Fibroblast of skin of right biceps (primary cell): ENCODE measurements at places on chromosomes 2 and 18.

- no peak for DNase-seq
Measured at GRCh38 chr2:163185160-163185559, 346.6 kb upstream of the KCNH7 start.

- DNase-seq, result no peak
Measured at GRCh38 chr18:62963507-62963906, 248.2 kb downstream of the PHLPP1 start.

DNA sequence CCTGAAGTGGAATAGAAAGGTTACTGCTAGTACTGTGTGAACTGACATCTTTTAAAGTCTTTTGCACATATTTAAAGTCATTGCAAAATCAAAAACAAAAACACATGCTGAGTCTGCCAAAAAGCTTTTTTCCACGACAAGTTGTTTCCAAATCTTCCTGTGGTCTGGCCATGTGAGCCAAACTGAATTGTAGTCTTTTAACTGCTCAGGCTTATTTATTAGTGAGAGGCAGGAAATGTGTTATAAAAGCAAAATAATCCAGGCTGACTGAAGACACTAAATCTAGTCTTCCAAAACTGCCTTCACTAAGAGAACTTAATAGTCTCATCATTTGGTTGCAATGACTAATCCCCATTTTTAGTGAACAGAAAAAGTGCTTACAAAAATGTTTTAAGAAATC, 2.3 kb downstream of the KRCC1 start:
- peak; percentile 55 for DNase-seq

GRCh38 chr2:25294573-25295462, 46.9 kb downstream of the DNMT3A start:
- peak; percentile 20 for DNase-seq

DNA sequence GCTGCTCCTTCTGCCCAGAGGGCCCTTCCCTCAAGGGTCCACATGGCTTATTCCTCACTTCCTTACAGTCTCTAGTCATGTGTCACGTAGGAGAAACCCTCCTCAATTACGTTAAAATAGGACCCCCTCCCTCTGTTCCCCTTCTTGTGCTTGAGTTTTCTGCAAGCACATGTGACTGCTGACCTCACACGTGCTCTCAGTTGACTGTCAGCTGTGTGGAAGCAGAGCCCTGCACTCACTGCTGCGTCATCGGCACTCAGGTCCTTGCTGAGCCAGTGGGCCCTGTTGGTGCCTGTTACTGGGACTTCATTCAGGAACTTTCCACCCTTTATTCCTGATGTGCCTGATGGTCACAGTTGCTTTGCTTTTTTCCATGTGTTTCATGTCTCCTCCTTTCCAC, 11.1 kb downstream of the ATG16L1 start:
- DNase-seq, result no peak

DNA sequence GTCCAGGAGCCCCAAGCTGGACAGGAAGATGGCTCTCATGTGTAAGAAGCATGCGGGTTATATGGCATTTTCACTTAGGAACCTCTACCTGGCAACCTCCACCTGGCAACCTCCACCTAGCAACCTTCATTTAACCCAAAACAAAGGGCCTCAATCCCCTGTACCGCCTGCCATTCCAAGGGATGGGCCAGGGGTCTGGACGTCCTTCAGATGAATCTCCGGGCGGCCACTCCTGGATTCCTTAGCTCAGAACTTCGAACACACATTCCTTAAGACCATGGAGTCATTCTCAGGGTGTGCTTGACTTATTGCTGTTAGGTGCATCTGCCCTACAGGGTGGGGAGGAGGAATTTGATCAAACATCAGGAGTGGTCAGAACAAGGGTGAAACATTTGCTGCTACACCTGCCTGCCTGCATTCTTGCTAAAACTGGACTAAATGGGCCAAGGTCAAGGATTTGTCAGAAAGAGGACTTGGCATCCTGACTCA, 277.6 kb downstream of the PHLPP1 start:
- DNase-seq, result no peak

DNA sequence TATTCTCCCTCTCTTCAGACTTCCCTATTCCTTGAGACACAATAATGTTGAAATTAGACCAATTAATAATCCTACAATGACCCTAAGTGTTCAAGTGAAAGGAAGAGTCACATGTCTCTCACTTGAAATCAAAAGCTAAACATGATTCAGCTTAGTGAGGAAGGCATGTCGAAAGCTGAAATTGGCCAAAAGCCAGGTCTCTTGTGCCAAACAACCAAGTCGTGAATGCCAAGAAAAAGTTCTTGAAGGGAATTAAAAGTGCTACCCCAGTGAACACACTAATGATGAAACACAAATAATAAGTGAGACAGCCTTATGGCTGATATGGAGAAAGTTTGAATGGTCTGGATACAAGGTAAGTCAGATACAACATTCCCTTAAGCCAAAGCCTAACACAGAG, 115.4 kb downstream of the PXDN start:
- peak; percentile 51 for DNase-seq

- DNase-seq, result no peak
Measured at GRCh38 chr2:203891474-203891873, 23.9 kb downstream of the CTLA4 start.

DNA sequence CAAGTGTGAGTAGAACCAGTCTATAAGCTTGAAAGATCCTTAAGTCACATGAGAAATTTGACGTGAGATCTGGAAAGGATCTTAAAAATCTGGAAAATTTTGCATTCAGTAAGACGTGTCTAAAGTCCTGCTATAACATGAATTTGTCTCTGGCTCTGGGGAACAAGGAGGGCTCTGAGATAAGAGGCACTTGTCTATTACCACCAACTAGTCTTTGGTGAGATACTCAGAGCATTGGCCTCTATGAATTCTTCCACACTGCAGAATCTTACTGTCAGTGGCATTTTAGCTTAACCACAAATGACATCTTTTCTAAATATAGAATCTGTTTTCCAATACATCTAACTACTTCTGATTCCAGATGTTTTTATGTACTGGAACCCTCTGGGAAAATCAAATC, 1504.5 kb downstream of the DPP10 start:
- peak; percentile 0 for DNase-seq

- no peak for DNase-seq
Measured at GRCh38 chr2:128289439-128289838, 29.2 kb downstream of the HS6ST1 start.

DNA sequence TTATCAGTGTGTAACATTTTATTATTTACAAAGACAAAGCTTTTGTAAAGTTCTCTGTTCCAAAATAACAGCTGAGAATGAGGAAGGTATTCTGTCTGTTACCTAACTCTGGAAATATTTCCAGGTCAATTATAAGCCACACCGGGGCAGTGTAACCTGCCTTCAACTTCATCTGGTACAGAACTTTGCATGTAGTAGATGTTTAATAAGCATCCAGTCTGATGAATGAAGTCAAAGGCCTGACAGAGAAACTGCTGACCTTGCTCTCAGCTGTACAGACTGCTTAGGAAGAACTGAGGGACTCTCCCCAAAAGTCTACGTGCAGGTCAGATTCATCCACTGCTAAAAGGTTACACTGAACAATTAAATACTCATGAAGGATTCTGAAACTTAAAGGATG, 43.3 kb downstream of the WDFY1 start:
- no peak for DNase-seq

- DNase-seq, result no peak
Measured at GRCh38 chr2:165522719-165523118, 53.2 kb downstream of the CSRNP3 start.

GRCh38 chr2:223165423-223166214, 113.6 kb downstream of the KCNE4 start:
- no peak for DNase-seq

DNA sequence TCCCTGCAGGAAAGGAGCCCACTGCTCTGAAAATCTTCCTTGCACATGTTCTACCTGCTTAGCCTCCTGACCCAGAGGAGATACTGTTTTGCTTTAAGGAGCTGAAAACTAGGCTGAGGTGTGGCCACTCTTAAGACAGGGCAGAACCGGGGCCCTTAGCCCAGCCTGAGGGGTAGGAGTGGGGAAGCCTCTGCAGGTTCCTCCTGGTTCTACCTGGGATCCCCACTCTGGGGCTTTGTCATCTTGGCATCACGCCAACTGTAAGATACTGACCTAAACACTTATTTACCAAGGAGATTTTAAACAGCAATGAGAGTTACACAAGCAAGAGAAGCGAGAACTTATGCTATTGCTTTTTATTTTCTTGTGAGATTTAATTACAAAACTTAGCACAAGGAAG, 86.9 kb downstream of the KCTD1 start:
- no peak for DNase-seq

GRCh38 chr2:75574106-75574505, 13.4 kb upstream of the EVA1A start:
- no peak for DNase-seq

- peak; percentile 22 for DNase-seq
Measured at GRCh38 chr2:199136242-199136641, 321.5 kb downstream of the SATB2 start.

DNA sequence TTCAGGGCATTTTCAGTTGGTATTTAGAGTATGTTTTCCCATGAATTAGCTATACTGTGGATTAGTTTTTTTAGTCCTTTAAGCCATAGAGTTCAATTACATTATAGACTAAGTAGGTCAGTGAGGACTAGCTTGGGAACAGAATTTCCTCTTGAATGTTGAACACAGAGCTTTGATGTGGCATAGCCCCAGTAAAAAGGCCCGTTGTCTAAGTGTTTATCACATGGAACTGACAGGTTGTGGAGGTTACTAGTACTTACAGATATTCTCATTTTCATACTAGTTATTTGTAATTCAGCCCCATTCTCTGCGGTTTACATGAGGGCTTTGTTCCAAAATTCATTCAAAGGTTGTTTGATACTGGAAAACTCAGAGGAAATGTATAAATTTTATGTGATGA, 6.2 kb downstream of the INSIG2 start:
- DNase-seq, result no peak

- no peak for DNase-seq
Measured at GRCh38 chr18:57995331-57995730, 48.7 kb upstream of the NEDD4L start.

GRCh38 chr18:24914171-24914525, 437.8 kb downstream of the ZNF521 start:
- DNase-seq, result no peak

GRCh38 chr2:63619328-63619727, 30.6 kb downstream of the MDH1 start:
- no peak for DNase-seq

DNA sequence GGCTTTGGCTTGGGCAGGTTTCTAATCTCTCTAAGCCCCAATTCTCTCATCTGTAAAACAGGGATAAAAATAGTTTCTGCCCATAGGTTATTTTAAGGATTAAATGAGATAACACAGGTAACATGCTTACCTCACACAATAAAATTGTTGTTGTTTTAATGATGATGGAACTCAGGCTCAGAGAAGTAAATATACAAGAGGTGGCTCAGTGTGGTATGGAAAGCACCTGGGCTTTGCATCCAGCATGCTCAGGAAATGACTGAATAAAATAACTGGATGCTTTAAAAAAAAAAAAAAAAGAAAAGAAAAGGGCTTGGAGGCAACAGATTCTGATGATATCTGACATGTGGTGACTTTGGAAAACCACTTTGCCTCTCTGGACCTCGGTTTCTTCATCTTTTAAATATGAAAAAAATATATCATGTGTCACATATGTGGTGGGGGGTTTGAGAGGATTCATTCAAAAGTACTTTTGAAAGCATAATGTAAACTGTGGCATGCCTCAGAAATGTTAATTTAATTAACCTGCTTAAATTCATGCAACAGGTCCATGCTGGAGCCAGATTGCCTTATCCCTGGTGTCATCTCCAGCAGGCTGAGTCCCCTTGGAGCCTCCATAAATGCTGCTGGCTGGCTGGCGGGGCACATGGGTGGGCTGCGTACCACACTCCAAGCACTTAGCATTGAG, 112.8 kb upstream of the CDC42EP3 start:
- DNase-seq, result peak; percentile 50

- no peak for DNase-seq
Measured at GRCh38 chr2:28339516-28340175, 53.0 kb upstream of the FOSL2 start.

GRCh38 chr18:22069916-22070315, 99.5 kb upstream of the GATA6 start:
- no peak for DNase-seq

DNA sequence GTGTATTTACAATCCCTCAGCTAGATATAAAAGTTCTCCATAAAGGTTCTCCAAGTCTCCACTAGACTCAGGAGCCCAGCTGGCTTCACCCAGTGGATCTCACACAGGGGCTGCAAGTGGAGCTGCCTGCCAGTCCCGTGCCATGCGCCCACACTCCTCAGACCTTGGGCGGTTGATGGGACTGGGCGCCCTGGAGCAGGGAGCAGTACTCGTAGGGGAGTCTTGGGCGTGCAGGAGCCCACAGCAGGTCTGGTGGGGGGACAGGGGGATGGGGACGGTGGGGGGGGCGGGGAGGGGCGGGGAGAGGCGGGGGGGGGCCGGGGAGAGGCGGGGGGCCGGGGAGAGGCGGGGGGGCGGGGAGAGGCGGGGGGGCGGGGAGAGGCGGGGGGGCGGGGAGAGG, 54.7 kb upstream of the RND3 start:
- DNase-seq, result no peak

DNA sequence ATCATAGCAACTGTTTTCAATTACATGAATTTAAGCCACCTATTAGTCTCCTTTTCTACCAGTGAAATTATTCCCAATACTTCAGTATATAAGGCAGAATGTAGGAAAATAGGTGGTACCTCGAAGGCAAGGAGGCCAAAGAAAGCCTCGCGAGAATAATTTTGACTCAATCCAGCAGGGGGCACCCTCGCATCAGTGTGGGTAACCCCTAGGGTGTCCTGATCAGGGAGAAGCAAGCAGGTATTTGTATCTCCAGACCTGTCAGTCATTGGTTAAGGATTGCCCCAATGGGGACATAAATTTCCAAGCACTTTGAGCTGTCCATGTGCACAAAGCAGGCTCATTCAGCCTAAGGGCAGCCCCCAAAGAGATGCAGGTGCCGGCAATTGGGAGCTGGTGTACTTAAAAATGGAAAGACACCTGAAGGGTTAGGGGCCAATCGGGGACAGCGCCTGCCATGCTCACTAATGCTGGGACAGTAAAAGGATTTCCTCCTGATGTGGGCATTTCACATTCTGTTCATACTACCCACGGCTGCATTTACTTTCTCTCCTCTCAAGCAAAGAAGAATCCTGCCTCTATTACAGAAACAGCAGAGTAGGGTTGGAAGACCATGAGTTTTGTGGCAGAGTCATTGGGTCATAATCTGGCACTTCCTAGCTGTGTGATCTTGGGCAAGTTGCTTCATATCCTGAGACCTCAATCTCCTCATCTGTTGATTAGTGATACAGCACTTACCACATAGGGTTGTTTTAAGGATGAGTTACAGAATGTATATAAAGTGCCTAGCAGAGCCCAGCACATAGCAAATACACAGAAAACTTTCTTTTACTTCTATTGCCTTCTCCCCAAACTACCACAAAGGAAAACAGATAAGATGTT, 136.1 kb downstream of the ICOS start:
- DNase-seq, result no peak

GRCh38 chr2:31383471-31384153, 30.9 kb downstream of the XDH start:
- peak; percentile 52 for DNase-seq

DNA sequence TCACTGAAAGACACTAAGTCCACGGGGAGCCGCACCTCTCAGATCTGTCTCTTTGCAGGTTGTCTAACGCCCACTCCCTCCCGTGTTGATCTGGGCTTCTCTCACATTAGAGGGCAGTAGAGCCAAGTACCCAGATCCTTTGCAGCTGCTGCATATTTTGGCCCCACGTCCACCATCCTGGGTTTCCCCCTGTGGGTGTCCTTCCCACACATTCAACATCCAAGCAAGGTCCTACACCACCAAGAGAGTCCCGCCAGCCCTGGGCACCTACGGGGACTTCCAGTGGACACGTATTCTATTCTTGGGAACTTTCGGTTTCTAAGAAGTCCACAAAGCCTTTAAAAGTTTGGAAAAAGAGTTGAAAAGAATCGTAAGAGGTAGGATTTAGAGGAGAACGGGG, 116.6 kb downstream of the ATL2 start:
- DNase-seq, result no peak

- no peak for DNase-seq
Measured at GRCh38 chr2:39506215-39506614, 69.1 kb upstream of the MAP4K3 start.
